ENCODE measurements at places on chromosomes 7 and 10.

GRCh38 chr10:45353186-45353585 is 20.8 kb upstream of the ALOX5 start:
- peak; percentile 14 for DNase-seq

DNA sequence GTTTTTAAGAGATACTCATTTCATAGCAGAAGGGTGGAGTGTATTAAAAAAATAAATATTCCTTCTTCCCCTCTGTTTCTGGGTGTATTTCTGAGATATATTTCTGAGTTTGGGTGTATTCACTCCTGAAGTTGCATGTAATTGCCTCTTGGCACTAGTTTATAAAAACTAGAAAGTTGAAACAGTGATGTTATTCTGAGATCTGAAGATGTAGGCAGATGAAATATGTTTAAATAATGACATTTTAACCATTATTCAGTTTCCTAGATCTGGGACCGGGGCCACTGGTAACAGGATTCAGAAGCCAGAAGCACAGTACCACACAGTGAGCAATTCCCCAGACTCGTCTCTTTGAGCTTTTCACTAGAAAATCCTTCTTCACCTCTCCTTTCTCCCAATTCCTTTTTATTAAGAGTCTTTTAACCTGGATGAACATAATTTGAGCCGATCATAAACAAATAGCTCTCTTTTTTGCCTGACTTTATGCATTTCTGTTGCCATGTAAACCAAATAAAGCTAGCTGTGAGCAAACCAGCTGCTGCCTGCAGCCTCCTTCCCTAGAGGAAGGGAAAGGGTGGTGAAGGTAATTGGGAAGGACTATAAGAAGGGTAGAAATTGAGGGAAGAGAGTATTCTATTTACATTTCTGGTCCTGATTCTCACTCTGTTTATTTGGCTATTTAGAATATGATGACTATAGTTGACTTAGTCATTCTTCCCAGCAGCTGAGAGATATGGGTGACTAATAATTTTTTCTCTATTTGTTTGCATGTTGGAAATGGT is 101.8 kb upstream of the STRIP2 start:
- DNase-seq, result peak; percentile 41

GRCh38 chr10:132836832-132837540 is 51.0 kb upstream of the NKX6-2 start:
- DNase-seq, result peak; percentile 18

- DNase-seq, result no peak
These were observed 193.6 kb upstream of the KLF14 start for GRCh38 chr7:130927564-130927963.

DNA sequence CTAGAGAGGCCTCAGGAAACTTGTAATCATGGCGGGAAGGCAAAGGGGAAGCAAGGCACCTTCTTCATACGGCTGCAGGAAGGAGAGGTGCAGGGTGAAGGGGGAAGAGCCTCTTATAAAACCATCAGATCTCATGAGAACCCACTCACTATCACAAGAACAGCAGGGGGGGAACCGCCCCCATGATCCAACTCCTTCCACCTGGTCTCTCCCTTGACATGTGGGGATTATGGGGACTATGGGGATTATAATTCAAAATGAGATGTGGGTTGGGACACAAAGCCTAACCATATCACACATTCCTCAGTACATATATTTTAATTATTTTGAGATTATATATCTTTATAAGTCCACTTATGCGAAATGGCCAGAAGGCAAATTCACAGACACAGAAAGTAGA is 8.9 kb downstream of the HK1 start:
- no peak for DNase-seq

DNA sequence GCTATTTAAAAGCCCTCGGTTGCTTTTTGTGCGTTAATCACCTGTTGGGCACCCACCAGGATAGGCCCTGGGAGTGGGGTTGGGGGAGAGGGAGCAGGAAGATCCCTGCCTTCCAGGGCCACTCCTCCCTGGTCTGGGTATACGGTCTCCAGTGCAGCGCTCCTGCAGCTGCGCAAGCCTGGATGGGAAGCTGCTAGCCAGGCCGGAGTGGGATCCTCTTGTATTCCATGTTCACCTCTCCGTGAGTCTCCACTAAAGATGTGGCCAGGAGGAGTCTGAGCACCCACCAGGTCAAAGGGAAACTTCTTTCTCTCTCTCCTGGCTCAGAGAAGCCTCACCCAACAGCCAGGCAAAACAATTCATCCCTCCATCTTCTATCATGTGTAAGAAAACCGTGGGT is 78.8 kb upstream of the ANLN start:
- DNase-seq, result no peak
